ENCODE measurements at places on chromosomes 3 and 15.

- DNase-seq, result no peak
Observed at GRCh38 chr3:129654131-129654530, 47.7 kb upstream of the PLXND1 start.

DNA sequence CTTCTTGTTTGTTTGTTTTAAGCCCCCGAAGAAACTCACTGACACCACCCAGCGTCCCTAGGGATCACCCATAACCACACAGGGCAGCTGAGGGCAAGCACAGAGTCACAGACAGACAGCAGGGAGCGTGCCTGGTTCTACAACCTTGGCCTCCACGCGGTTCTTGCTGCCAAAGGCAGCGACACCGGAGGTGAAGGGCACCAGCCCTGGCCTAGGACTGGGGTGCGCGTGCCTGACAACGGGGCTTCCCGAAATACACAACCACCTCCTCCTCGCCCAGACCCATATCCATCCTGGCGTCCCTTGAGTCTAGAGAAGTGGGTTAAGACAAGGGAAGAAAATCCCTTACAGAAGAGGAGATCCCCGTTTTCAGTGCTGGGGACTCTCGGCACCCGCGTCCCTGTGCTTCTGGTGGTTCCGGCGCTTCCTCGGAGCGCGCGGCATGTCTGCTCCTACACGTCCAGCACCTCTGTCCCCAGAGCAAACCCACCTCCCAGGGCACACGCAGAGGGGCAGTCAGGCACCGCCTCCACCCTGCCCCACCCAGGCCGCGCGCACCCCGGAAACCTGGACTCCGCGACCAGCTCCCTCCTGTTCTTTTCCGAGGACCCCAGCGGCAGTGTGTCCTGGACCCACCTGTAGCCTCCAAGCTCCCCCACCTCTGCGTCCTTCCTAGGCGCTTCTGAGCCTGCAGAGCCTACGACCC, 911 bp downstream of the RFTN1 start:
- peak; percentile 83 for DNase-seq

DNA sequence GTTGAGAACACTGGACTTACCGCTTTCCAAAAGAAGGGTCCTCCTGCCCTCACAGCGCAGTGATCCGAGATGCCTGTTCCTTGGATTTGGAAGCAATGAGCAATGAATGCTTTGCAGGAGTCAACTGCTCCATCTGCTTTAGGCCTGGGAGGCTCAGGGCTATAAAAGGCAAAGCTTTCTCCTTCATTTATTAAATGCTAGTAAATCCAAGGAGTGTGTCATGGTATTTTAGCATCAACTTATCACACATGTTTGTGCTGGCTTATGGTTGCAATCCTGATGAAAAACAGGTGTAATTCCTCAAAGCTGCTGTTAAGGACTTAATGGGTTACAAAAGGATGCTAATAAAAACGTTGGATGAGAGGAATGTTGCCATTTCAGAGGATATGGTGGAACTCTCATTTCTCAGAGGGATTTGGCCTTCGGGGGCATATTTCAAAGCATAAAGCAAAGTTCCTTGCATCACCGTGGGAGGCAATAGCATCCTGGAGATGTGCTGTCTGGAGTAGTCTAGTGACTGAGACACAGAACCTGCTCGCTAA, 158.5 kb upstream of the TPM1 start:
- no peak for DNase-seq

GRCh38 chr3:183845608-183846288, 20.4 kb upstream of the MAP6D1 start:
- DNase-seq, result peak; percentile 73

DNA sequence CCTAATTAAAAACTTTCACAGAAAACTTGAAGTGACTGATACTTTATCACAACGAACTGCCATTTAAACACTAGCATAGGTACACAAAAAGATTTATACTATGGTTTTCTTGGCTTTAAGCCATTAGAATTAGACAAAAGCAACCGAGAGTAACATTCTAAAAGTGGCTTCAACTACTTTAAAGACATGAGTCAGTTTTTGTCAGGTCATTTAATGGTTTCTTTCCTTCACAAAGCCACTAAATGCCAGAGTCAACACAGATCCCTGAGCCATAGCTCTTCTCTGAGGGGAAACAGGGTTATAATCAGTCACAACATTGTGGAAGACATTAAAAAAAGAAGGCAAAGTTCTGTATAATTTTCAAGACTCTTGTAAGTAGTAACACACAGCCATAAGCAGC, 54.6 kb downstream of the CAPN3 start:
- no peak for DNase-seq

- no peak for DNase-seq
Observed at GRCh38 chr15:41043276-41043951, 72.7 kb downstream of the INO80 start.

DNA sequence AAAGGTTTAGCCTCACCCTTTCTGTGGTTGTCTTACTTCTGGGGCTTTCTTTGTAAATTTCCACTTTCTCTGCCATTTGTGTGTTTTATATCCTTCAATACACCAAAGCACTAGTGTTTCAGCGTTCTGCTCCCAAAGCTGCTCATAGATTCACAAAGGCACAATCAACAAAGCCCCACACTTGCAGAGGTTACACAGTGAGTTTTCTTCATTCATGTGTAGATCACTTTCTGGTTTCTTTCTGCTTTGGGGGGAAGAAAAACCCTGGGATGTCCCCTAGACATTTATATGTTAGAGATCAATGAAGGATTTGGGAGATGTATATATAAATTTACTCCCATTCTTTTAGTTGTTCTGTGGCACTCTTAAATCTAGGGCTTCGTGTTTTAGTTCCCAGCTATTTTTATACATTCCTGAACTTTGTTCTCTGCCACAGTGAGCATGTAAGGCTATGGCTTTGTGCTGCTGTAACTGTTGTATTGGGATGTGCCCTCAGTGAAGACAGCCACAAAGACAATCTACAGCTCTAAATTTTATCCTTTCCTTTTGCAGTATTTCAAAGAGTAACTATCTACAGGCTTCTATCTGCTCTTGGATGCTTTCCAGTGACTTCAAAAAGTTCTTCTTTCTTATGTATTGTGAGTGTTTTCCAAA, 636.5 kb downstream of the ZBBX start:
- no peak for DNase-seq

DNA sequence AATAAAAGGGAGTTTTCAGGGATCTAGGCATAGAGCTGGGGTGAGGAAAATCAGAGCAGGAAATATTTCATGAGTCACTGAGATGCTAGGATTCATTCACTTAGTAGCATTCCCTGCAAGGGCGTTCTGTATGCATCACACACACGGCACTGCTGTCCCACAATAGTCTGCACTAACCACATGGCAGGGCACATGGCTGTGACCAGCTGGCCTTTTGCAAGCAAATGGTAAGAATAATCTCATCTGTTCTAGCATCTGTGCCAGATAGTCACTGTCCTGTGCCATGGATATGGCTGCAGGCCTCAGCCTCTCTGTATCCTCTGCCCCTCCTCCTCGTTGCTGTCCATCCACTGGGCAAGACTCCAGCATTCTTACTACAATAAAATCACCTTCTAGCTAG, 37.8 kb downstream of the BOC start:
- DNase-seq, result no peak

DNA sequence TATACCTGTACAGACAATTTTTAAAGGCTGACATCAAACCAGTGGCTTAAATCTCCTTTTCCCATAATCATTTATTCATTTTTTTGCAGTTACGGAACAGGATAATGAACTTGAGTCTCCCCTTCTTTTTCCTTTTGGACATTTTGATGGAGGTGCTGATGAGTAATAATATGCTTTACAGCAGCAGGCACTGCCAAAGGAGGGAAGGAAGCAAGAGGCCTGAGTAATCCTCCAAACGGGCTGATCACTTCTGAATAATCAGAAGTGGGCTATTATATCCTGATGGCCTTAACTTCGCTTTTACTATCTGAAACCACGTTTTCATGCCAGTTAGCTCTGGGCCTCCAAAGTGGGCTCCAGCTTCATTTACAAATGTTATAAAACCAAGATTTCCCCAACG, 527.2 kb downstream of the FOXP1 start:
- DNase-seq, result no peak

DNA sequence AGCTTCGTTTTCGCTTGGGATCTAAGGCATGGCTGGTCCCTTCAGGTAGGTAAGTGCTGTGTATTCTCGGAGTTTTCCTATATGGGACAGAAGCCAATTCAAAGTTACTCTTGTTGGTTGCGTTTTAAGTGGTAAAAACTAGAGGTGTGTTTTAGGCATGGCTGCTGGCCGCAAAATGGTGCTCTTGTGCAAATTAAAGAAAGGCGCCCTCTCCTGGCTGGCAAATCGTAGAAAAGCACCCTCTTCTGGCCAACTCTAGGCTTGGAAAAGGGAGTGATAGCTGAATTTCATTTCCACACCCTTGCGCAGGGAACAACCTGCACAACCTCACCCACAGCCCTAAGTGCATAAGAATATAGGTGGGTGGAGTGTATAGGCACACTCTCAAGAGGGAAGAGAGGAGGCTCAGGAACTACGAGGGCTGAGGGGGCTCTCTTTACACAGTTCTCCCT, 23.5 kb downstream of the DRD3 start:
- peak; percentile 61 for DNase-seq

DNA sequence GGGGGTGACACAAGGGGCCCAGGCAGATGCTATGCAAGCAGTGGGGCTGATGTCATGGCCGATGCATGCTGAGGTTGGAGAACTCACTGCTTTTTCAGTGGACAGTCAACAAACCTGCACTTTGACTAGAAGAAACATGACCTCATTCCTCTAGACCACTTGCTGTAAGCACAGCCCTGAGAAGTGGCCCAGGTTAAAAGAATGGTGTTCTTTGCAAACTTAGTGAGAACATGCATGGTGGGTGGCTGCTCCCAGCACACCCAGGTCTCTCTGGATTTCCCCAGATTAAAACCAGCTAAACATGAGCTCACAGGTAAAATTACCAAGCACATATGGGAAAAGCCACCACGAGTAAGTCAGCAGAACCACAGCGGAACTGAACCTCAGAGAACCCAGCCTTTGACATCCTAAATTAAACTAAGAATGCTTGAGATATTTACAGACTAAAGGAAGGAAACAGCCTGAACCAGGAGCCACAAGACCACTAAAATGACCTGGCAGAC, 15.5 kb downstream of the DLEC1 start:
- DNase-seq, result no peak

DNA sequence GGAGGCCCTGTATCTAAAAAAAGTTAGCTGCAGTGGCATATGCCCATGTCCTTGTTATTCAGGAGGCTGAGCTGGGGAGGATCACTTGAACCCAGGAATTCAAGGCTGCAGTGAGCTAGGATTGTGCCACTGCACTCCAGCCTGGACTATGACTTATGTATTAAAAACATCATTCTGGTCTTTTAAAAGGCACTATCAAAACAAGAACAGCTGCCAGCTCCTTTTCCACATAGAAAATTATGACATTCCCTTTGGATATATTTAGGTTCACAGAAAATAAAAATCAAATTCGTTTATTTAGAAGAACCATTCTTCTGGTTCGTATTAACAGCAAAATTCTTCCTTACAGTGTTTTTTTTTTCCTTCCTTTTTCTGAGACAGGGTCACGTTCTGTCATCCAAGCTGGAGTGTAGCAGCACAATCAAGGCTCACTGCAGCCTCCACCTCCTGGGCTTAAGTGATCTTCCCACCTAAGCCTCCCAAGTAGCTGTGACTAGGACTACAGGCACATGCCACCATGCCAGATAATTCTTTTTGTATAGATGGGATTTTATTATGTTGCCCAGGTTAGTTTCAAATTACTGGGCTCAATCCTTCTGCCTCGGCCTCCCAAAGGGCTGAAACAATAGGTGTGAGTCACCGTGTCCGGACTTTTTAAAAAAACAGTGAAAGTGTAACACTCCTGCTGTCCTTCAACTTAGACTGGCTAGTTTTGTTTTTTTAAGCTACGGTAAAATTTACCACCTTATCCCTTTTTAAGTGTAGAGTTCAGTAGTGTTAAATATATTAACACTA, 13.9 kb downstream of the ICE2 start:
- no peak for DNase-seq

DNA sequence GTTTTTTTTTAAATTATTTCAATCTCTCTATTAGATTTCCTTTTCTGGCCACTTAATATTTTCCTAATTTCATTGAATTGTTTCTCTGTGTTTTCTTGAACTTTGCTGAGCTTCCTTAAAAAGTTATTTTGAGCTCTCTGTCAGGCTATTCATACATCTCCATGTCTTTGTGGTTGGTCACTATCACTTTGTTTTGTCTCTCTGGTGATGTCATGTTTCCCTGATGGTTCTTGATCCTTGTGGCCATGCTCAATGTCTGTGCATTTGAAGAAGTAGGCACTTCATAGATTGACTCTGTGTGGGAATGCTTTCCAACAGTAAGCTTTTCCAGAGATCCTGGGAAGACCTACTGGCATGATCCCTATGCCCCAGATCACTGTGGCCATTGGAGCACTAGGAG, 18.6 kb downstream of the CD200R1 start:
- DNase-seq, result no peak

GRCh38 chr3:27713078-27713423, 9.1 kb downstream of the EOMES start:
- DNase-seq, result no peak

DNA sequence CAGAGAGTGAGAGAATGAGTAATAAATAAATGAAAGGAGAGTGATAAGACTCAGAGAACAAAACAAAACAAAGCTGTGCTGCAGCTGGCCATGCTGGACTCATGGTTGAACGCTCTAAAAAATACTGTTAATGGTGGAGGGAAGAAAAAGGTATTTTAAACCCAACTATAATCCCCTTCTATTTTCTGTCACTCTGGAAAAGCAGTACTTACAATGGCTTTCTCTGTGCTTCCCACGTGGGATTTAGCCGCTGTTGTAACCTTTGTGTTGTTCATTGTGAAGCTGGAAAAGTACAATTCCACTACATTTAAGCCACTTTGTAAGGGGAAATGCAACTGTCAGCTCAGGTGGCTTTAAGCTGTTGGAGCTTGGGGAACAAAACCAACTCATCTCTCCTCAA, 917.7 kb downstream of the IGSF11 start:
- no peak for DNase-seq

DNA sequence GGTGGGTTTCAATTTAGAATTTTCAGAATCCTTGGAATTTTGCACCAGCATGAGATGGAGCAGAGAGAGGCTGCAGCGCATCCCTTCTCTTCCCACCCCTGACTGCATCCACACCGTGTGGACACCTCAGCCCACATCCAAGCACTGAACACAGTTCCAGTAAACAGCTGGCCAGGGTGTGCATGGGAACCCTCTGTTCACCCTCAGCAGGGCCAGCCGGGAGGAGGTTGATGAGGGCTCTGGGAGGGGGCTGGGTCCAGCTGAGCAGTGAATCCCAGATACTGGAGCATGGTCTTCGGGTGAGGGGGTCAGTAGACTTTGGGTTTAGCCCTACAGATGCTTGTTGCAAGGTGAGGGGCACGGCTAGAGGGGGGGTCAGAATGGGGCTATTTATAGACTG, 85.8 kb downstream of the RPLP1 start:
- DNase-seq, result no peak

Data from hematopoietic multipotent progenitor cell treated with erythropoietin and hydrocortisone succinate and interleukin-3 and kit ligand, for 4 days (in vitro differentiated cells).